ENCODE measurements at places on chromosomes 7 and 10.

GRCh38 chr10:118271671-118272070, 70.5 kb downstream of the FAM204A start:
- DNase-seq, result no peak

DNA sequence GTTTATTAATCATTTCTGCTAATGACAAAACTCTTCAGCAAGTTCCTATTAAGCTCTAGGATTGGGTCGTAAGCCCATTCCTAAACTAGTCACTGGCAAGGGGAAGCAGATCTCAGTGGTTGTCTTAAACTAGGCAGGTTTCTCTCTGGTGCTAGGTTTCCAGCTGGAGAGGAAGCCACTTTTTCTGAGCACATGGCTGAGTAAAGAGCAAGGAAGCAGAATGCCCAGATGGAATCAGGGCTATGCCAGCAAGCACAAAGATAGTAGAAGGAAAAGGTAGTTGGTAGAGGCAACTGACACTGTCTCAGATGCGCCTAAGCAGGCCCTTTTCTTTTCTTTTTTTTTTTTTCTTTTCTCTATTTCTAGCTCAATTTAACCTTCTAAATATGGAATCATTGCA, 224.9 kb downstream of the EXOC4 start:
- DNase-seq, result no peak

- DNase-seq, result no peak
These were observed 957.1 kb downstream of the SORCS3 start for GRCh38 chr10:105598207-105598606.

GRCh38 chr7:83850125-83850524, 201.2 kb upstream of the SEMA3E start:
- DNase-seq, result no peak

DNA sequence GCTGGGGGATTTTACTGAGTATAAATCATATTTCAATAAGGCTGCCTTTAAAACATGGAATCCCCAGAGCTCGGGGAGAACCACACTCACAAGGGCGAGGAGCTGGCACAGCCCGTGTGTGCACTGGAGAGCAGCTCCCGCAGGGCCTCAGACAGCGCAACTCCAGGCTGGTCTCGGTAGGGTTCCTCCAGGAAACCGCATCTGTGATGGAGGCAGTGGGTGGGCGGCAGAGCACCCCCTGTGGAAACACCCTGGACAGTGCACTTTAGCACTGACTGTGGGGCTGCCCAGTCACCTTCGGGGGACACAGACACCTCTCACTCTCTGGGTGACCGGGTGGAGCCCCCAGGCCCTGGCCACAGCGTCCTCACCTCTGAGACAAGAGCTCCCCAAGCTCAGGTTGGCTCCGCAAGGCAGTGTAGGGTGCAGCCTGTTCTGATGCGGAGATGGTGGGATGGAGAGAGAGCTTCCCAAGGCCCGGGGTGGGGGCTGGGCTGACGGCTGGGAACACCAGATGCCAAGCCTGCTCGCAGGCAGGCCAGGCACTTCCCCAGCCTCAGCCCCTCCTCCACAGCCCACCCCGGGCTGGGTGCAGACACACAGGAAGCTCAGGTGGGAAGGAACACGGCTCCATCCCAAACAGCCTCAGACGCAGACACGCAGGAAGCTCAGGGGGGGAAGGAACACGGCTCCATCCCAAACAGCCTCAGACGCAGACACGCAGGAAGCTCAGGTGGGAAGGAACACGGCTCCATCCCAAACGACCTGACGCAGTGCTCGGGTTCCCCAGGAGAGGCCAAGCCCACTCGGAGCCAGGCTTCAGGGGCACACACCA, 224.4 kb downstream of the MAD1L1 start:
- no peak for DNase-seq

DNA sequence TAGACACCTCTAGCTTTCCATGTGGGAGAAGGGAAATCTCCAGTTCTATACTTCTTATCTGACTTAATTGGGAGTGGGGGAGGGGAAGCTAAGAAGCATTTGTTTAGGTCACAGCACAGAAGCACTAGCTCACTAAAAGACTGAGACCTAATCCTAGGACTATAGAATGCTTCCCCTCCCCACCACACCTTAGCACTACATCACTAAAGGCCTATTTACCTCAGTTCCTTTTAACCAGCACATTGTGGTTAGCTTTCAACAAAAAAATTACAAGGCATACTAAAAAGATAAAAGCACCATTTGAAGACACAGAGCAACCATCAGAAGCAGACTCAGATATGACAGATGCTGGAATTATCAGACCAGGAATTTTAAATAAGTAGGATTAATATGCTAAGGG, 53.8 kb upstream of the ADRA2A start:
- no peak for DNase-seq

- no peak for DNase-seq
These were observed 31.2 kb downstream of the JCAD start for GRCh38 chr10:30028006-30028737.

GRCh38 chr7:151063212-151063561, 3.8 kb downstream of the SLC4A2 start:
- no peak for DNase-seq

DNA sequence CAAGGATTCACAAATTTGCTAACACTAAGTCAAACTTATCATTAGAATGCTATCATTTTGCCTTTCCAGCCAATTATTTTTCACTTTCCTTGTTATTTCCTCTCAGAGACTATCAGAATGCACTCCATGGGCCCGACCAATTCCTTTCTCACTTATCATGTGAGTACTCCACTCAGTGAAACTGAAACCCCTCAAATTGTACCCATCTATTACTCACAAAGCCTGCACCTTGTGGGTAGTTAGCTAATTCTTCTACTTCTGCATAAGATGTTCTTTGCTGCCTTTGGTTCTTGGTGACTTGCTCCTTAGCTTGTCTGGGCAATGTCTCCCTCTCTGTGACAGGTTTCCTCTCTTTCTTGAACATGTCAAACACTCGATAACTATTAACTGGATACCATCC, 35.2 kb upstream of the MBL2 start:
- DNase-seq, result no peak

All from ascending aorta (tissue), 2 donors.